ENCODE measurements at places on chromosomes 11 and 22.

DNA sequence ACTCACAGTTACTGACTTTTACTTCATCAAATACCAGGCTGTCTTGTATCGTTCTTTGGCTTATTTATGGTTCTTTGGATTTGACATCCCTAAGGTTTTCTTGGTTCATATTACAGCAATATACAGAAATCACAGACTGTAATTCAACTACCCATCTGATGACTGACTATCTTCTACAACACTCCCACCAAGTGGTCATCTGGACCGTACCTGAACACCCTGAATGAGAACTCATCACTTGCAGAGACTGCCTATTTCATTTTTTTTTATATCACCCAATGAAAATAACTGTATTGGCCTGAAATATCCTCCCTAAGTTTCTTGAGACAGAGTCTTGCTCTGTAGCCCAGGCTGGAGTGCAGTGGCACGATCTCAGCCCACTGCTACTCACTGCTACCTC, 9.5 kb upstream of the UPB1 start:
- DNase-seq, result no peak

DNA sequence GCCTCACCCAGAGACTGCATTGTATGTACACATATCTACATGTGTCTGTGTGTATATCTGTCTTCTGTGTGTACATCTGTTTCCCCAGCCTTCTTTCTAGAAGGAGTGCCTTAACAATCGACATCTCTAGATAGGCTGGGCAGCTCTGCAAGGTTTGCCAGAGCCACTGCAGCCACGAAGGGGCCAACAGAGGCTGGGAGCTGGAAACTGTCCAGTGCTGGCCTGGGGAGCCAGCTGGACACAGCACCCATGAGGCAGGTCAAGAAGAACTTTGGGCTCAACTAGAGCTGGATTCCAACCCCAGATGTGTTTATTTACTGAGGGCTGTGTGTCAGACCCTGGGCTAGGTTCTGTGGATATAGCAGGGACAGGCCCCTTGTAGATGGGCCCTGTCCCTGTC, 3.3 kb downstream of the SGSM1 start:
- no peak for DNase-seq

GRCh38 chr11:80838153-80838552, 1397.3 kb upstream of the TENM4 start:
- DNase-seq, result no peak

DNA sequence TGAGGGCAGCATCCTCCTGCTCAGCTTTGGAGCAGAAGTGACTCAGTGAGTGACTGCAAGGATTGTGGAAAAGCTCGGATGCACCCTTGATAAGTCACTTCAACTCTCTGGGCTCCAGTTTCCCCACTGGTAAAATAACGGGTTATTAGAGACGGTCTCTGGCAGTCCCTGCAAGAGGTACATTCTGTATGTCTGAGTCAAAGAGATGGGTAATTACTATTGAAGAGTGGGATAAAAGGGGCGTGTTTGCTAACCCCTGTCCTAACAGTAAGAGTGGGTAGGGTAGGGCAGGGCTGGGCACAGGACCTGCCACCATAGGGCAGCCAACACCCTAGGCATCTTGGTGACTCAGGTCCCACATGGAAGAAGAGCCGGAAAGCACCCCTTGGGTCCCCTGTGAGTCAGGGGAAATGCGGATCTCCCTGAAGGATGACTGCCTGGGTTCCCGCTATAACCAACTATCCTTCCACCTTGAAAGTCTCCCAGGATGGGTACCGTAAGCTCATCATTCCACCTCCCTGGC, 7.3 kb upstream of the AHNAK start:
- DNase-seq, result no peak

DNA sequence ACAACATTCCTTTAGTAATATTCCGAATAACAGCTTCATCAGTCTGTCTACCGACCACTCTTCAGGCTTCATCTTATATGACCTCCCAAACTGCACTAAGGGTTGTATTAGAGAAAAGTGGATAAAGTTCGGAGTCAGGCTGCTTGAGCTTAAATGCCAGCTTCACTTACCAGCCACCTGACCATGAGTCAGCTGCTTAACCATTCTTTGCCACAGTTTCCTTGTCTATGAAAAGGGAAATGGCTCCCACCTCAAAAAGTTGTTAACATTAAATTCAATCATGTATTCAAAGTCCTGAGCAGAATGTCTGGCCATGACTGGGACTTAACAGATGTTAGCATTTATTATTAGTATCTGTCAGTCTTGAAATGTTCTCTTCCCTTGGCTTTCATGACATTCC, 20.9 kb downstream of the LIMK2 start:
- no peak for DNase-seq

DNA sequence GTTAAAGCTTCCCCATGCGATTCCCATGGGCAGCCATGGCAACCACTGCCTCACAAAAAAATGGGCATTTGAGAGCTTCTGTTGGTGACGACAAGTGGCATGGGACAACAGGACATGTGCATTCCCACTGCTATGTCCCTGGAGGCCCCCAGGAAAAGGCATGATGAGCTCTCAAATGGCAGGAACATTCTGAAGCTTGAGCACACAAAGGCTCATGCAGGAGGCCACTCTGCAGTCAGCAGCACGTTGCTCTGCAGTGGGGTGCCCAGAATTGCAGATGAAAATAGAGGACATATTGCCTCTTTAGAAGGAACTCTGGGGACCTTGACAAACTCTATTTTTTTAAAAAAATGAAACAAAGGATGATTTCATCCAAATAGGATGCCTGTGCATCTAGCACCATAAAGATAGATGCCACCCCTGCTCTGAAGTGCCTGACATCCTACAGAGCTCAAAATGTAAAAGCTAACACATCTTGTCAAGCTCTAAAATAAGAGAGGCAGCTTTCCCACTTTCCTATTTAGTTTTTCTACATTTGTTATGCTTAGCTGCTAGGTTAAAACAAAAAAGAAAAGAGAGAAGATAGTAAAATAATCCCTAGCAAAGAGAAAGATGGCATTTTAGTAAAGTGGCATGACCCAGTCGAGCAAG, 277.6 kb upstream of the ZC3H12C start:
- no peak for DNase-seq

GRCh38 chr11:68569357-68569756, 108.8 kb downstream of the PPP6R3 start:
- no peak for DNase-seq

DNA sequence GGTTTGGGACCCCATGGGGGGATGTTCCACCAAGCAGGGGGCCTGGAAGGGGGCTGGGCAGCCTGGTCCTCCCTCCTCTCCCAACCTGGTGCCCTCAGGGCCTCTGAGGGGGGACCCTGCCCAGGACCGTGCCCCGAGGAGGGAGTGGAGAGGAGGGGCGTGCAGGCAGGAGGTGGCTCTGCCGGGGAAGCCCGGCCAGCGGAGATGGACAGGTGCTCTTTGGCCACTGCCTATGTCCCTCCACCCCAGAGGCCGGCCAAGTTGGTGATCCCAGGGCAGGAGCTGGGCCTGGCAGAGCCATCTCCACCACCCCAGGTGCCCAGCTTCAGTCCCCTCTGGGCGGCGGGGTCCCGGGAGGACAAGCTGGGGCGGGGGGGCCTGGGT, 2.4 kb downstream of the MUC2 start:
- DNase-seq, result no peak

DNA sequence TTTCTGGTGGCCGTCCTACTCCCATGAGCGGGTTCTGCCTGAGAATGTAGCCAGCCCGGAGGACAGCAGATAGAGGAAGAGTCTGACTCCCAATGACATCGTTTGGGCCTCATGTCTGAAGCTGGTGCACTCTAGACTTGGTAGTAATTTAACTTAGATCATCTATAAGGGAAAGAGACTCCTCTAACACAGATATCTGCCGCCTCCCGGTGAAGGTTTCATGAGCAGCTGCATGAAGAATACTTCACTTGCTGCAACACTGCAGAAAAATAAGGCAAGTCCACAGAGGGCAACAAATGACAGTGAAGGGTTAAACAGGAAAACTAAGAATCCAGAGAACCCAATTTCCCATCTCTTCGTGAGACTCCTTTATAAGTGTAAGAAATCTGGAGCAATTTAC, 5.9 kb upstream of the ARL2 start:
- DNase-seq, result no peak

- DNase-seq, result no peak
These were observed 2.9 kb downstream of the PKNOX2 start for GRCh38 chr11:125167292-125167953.

- no peak for DNase-seq
These were observed 53.2 kb downstream of the SPON1 start for GRCh38 chr11:14015711-14016110.

- DNase-seq, result no peak
These were observed 175.0 kb upstream of the BDNF start for GRCh38 chr11:27874998-27875830.

DNA sequence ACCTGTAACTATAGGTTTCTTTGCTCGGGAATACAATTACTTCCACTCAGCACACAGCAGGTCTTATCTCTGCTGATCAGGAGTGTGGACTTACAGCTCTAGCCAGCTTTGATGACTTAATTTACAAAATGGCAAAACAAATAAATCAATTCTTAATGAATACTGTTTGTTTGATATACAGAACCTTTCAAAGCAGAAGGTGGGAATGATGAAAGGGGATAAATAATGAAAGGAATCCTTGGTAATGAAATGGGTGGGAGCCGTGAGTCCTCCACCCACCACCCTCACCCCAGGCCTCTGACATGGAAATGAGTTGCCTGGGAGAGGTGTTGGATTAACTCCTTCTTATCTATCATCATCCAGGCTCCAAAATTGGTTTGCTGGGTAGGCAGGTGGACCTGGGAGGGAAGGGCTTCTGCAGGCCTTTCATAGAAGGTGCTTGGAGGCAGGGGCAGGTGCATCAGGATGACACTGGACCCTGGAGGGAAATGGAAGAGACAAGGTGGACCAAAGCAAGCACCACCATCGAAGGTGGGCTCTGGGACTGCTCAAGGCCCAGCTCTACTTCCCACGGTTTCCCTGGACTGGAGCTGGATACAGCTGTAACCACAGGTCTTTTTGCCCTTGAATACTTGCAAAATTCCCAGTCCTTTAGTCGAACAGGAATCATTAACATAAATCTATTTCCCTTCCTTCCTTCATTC, 23.0 kb downstream of the POU2AF1 start:
- no peak for DNase-seq

GRCh38 chr11:17014833-17015626, 816 bp upstream of the PLEKHA7 start:
- no peak for DNase-seq

DNA sequence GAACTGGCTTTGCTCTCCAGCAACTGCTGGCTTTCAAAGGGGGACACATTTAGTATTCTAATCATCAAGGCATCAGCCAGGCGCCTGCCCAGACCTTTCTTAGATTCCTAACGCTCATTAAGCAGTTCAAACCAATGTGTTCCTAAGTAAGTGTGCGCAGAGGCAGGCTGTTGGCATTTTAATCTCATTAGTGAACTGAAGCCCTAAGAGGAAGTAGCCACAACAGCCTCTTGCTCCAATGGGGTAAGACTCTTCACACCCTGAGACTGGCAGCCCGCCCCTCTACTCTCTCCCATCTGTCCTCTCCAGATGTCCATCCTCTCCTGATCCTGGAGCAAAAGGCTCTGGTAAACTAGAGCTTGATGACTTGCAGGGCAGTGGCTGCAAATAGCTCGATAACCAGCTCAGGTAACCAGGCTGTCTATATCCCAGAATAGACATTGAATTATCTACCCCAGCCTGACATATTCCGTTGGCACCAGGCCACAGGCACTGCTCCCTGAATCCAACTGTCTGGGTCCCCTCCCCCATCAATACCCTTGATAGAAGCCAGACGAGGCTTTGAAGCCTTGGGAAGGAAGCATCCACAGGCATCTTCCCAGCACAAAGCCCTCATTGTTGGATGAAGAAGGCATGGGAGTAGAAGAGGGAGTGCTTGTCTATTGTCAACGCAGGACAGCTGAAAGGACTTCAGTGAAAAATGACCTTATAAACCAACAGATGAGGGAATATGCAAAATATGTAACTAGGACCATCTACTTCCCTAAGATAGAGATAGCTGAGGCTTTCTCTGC, 321.1 kb downstream of the TENM4 start:
- DNase-seq, result no peak

DNA sequence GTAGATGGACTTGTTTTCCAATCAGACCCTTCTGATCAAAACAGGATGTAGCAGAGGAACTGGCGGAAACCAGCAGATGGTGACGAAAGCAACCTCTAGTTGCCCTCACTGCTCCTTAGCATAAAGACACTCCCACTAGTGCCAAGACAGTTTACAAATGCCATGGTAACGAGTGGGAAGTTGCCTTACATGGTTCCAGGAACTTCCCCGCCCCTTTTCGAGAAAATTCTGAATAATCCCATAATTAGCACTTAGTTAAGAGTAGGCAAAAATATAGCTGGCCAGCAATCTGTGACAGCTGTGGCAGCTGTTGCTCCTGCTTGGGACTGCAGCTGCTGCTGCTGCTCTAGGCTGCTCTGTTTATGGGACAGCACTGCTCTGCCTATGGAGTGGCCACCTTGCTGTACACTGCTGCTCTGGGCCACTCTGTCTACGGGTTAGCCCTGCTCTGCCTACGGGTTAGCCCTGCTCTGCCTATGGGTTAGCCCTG, 33.4 kb upstream of the SORL1 start:
- DNase-seq, result peak; percentile 30
